ENCODE measurements at places on chromosomes 16 and 17.

- DNase-seq, result peak; percentile 47
Measured at GRCh38 chr16:3983081-3983520, 102.6 kb upstream of the CREBBP start.

DNA sequence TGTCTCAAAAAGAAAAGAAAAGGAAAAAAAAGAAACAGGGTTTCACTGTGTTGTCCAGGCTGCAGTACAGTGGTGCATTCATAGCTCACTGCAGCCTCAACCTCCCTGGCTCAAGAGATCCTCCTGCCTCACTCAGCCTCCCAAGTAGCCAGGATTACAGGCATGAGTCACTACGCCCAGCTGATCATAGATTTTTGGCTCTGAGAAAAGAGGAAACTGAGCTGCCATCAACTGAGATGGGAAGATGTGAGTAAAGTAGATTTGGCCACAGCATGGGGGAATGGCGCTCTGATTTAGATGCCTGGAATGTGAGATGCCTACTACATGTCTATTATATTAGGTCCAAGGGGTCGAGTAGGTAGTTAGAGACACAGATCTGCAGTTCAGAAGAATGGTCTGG lies 5.9 kb upstream of the NAGS start:
- DNase-seq, result no peak

DNA sequence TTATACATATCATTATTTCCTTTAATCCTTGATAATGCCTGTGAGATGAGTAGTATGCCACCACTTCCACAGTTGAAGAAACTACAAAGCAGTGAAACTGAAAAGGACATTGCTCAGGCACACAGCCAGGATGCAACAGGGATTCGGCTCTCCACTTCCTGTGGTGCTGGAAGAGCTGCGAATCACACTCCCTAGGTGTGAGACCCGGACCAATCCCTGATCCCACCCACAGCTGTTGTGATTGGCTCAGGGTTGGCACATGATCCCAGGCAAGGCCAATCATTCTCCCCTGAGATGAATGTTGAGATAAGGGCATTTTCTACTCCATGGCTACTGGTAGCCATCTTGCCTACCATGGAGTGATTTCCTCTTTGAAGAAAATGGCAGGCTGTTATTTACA lies 218.2 kb downstream of the TMEM114 start:
- DNase-seq, result no peak

DNA sequence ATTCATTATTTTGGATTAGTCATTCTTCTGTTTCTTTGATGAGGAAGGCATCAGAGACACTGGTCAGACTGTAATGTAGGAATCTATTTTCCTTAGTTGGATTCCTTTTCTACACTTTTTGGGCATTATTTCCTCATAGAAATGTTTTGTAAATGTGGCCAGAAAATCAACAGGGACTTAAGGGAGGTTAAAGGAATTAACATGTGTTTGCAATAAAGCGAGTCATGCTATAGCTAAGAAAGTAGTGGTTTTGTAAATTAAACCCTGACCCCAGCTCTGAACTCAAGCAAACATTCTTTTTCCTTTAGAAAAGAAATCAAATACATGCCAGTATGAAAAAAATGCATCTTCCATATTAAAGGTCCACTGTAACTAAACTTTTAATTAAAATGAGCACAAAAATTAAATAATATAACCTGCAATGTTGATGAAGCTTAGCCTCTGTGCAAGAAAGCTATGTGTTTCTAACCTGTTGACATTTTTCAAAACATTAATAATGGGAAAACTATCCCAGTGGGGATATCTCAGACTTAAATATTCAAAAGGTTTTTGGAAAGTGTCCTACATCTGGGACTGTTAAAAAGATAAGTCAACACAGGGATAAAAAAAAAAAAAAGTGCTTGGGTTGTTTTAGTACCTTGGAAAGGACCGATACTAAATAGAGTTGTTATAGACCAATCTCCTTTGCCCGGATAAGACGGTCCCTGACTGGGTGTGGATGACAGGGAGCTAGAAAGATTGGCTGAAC lies 428.0 kb downstream of the CA10 start:
- no peak for DNase-seq

DNA sequence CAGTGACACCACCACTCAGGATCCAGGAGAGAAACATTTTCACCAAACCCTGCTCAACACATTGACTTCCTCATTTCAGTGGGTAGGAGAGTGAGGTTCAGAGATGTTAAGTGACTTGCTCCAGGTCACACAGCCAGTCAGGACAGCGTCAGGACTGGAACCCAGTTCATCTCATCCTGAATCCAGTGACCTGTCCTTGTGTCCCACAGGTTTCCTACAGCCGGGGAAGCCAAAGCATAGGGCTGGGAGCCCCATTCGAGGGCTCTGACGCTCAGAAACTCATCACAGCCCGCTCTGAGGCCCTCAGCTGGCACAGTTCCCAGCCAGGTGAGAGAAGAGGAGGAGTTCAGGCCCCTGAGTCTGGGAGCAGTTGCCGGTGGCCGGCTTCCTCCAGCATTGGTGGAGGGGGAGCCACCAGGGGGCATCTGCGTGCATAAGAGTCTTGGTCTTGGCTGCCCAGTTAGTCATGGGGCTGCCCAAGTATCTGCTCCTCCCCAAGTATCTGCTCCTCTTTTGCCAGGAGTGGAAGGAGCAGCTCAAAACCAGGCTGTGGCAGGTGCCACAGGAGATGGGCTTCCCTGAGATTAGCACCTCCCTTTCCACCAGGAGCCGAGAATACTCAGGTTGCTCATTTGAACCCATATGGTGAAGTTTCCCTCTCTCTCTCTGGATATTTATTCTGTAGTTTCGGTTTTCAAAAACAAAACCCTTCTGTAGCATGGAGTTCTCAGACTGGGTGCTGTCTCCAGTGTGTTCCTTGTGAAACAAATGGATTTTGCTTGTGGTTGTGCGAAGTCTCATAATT lies 56.0 kb downstream of the TNFRSF13B start:
- DNase-seq, result no peak

Measured in immature natural killer cell (primary cell).